Smooth muscle cell of the brain vasculature (primary cell): ENCODE measurements at places on chromosomes 6 and 20.

DNA sequence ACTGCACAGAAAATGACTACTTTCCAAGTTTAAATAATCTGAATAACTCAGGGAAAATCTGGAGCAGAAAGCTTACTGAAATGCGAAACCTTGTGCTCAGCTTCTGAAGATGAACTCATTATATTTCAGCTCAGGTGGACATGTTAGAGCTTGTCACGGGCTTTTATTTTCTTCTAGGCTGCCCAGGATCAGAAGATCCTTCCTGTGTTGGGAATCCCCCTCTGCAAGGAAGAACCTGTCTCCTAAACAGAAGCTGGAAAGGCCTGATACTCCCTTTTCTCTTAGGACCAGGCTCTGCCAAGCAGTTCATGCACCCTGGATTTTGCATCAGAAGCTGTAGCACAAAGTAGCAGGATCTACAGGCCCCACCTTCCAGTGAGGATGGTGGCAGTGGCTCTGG is 5.1 kb upstream of the SLC2A12 start:
- DNase-seq, result no peak

- no peak for DNase-seq
Observed at GRCh38 chr20:59150821-59151251, 12.8 kb upstream of the ZNF831 start.

GRCh38 chr20:41150664-41151063 is 13.3 kb downstream of the PLCG1 start:
- no peak for DNase-seq

DNA sequence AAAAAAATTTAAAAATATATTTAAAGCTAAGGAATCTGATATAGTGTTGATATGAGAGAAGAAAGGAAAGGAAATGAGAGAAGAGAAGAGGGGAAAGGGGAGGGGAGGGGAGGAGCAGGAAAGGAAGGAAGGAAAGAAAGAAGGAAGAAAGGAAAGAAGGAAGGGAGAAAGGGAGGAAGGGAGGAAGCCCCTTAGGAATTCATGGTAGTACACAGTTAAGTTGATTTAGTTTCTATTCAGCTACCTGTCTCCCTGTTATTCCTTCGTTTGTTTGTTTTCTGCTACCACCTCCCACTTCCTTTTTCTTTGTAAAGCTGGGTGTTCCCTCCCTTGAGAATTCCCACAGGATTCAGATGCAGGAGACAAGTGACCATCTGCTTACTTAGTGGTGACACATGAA is 1025.4 kb upstream of the FLRT3 start:
- no peak for DNase-seq

DNA sequence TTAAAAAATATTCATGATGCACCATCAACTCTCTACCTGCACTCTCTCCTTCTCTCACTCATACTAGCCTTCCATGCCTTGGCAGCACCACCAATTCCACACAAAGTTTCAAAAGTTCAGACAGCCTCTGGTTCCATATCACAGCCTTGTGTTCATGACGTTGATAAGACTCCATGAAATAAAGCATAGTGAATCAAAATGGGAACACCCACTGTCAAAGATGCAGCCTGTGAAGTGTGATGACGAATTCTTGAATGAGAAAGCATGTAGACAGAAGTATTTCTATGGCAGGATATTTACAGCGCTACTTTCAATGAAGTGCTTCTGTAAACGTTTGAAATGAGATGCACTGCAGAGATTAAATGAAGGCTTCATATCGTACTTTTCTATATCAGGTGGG is 77.3 kb upstream of the FERMT1 start:
- DNase-seq, result no peak

DNA sequence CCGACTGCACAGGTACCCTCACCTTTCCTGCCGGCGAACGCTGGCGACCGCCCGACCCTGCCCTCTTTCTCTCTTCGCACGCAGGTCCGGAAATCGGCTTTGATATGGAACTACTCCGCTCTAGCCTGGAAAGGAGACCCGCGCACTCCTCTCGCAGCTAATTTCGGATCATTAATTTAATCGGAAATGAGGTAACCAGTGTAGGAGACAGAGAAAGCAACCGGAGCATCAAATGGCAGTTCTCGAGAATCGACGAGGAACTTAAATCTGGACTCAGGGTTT is 949 bp upstream of the ATXN1 start:
- DNase-seq, result no peak
